Activated CD4-positive, CD25-positive, alpha-beta regulatory T cell treated with anti-CD3 and anti-CD28 coated beads, Interleukin-2, amount 50 U/mL, for 72 hours (primary cell): ENCODE measurements at places on chromosomes 5 and 9.

DNA sequence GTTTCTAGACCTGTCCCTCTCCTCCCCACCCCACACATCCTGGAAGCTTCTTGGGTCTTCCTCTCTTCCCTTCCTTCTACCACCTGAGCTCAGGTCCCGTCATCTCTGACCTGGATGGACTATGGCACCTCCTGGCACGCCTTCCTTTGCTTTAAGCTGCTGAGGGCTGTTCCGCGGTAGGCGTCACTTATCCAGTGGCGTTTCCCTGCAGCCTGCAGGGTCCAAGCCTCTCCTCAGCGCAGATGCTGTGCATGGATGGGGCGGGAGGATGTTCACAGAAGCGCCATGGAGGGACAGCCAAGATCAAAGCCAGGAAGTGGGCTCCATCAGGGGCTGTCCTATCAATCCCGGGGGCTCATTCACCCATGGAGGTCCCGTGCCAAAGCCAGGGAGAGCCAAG is 23.8 kb upstream of the CNOT6 start:
- DNase-seq: no peak

DNA sequence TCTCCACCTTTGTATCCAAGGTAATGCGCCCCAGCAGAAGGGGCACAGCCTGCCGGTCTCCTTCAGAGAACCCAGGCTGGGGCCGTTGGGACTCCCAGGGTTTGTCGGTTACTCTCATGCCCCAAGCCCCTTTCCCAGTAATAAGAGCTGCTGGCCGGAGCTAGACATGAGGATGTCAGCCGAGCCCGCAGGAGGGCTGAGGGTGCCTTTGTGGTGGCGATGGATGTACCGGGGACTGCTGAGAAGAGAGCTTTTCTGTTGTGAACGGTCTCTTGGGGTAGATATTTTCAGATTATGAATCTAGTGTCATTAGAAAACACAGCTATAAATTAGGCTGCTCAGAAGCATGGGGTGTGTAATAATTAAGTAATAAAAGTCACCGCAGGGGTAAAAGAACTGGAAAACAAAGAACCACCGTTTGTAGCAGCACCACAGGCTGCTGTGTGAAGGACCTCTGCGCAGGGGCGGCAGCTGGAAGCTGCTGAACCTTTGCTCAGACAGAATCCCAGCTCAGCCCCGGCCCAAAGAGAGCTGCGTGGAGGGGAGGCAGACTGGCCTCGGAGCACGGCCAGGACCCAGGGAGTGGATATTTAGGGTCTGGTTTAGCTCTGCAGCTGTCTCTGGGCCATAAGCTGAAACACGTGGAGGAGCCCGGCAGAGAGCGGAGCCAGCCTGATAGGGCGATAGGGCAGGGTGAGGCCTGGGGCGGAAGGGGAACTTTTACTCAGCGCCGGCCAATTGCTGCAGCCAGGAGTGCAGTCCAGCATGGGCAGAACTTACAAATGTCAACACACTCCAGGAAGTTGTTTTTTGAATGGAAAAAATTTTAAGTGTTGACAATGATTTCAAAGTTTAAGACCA is 50.5 kb upstream of the BARHL1 start:
- no peak for DNase-seq

DNA sequence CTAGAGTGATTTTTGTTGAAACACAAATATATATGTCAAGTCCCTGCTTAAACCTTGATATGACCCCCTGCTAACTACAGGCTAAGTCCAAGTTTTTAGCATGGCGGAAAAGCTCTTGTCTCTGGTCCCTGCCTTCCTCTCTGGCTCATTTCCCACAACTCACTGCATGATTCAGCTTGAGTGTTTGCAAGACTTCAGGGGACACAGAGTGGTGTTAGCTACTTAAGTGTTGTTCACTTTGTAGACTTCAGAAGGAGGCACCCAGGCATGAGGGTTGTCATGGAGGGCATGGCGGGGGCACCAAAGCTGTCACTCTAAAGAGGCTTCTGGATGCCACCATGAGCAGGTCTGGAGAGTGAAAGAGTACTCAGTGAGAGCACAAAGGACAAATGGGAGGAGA is 362.4 kb upstream of the ACTBL2 start:
- DNase-seq: no peak

- DNase-seq: no peak
Measured at GRCh38 chr9:137057545-137057944, 3.7 kb upstream of the ENTPD2 start.

DNA sequence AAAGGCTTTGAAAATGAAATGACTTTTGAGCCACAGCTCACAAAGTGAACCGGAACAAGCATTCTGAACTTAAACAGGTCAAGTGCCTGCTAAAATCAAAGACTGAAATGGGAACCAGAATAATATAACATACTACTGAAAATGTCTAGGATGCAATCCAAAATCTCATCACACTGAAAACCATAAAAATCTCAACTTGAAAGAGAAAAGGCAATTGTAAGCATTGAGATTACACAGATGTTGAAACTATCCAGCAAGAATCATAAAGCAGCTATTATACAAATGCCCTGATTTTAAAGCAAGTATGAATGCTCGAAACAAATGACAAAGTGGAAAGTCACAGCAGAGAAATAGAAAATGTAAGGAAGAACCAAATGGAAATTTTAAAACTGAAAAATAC is 211.5 kb upstream of the GAS1 start:
- DNase-seq: no peak

DNA sequence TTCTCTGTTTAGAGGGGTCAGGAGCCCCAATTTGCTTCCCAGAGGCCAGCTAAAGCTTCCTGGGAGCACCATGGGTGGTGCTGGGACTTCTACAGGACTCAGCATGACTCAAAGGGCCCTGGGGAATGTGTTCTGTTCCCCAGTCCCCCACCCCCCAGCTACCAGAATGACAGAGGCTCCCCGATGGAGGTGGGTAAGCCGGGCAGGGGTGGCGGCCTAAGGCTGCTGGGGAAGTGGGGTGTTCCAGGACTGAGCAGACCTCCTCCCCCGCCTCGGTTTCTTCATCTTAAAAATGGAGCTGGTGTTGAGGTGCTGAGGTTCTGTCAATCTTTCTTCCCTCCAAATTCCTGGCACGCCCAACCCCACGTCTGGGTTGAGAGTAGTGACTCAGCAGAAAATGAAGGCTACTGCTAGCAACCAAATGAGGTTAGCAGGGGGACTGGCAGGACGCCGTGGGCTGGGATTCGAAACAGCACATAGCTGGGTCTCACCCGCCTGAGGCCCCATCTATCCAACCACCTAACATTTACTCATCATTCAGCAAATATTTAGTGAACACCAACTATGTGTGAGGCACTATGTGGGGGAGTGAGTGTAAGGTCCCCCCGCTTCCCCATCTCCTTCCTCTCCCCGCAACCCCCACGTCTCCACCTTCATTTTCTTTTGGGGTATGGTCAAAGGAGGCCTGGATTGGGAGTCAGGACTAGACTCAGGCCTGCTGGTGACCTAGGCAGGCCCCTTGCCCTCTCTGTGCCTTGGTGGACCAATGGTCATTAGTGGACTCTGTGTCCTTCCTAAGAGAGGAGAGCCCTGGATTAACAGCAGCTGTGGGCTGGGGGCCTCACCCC is 50.2 kb downstream of the C9orf50 start:
- DNase-seq: no peak

GRCh38 chr5:82396871-82397514 is 118.8 kb upstream of the RPS23 start:
- DNase-seq: no peak

- DNase-seq: no peak
Measured at GRCh38 chr5:113759505-113759904, 246.0 kb downstream of the YTHDC2 start.

DNA sequence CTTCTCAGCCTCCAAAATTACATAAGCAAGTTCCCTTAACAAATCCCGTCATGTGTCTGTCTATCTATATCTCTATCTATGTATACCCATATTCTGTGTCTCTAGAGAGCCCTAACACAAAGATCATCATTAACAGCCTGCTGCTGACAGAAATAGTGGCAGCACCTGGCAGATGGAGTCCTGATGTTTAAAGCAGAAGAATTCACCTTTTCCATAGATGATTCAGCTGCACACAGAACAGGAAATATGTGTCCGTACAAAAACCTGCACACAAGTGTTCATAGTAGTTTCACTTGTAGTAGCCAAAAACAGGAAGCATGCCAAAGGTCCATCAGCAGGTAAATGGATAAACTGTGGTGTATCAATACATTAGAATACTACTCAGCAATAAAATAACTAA is 45.0 kb upstream of the ACO1 start:
- DNase-seq: no peak

- DNase-seq: no peak
Measured at GRCh38 chr5:121432-121831, 29.5 kb downstream of the PLEKHG4B start.

DNA sequence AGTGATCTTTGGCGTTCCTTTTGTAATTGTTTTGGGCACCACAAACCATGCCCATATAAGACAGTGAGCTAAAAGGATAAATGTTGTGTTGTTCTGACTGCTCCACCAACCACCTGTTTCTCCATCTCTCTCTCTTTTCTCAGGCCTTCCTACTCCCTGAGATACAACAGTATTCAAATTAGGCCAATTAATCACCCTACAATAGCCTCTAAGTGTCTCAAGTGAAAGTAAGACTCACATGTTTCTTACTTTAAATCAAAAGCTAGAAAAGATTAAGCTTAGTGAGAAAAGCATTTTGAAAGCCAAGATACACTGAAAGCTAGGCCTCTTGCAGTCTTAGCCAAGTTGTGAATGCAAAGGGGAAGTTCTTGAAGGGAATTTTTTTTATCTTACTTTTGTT is 268.8 kb upstream of the NREP start:
- DNase-seq: no peak

- DNase-seq: no peak
Measured at GRCh38 chr9:19788614-19789271, at the start of gene SLC24A2. TSS of gene SLC24A2 (minus strand) at chr9:19789037.

DNA sequence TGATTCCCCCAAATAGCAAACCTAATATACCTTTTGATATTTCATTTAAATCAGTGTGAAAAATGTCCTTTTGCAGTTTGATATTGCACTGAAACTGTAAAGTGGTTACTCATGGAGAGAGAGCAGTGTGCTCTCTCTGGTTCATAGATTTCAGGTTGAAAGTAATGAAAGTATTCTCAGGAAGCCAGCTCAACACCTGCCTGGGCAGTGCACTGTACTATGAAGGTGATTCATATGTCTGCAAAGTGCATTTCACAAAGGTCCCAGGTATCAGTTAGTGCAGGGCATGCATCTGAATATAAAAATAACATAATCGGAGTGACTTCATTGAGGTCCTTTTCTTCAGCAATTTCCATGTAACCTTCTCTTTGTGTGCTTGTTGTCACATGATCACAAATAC is 274.3 kb downstream of the CDH18 start:
- no peak for DNase-seq
